ENCODE measurements at places on chromosomes 7 and 10. TPM values are rescaled to one million over a fixed set of nuclear protein-coding genes. Genes with fewer than 3 reads are reported as not detected.

PAX4 gene
- not detected for total RNA-seq

- no peak for DNase-seq
Observed at GRCh38 chr10:28721318-28721951, 44.1 kb downstream of the BAMBI start.

- DNase-seq = no peak
Observed at GRCh38 chr7:141464551-141464950, 86.7 kb upstream of the AGK start.

GRCh38 chr7:130281260-130281659, 11.7 kb upstream of the CPA4 start:
- DNase-seq = no peak

DNA sequence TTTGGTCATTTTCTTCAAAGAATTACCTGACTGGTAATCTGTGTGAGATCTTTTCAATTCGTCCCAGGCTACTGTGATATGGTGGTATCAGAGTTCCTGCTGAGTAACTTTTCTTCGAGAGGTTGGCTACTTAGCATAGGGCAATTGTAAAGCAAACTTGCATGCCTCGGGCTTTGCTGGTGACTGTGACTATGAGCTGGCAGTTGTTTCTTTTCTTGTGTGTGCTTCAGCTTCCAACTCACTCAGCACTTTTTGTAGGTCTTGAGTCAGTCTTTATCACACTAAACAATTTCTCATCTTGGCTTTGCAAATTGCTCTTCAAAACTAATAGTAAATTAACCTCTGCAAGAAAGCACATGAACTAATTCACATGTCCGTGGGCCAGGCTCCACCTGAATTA, 44.3 kb downstream of the PRR15 start:
- DNase-seq = no peak

DNA sequence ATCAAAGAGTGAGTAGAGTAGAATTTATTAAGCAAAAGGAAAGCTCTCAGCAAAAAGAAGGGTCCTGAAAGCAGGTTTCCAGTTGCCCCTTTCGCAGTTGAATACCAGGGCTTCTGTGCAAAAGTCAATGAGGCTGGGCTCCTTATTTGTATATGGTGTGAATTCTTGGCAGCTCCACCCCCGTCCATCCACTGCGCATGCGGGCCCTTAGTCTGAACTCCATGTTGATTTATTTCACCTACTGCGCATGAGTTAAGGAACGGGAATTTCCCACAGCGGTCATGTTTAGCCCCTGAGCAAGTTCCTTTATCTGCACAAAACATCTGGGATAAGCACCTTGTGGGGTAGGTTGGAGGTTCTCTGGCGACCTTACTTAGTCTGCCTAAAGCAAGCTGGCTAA, 325.6 kb downstream of the ZWINT start:
- no peak for DNase-seq

- no peak for DNase-seq
Observed at GRCh38 chr7:36192053-36192824, 39.2 kb downstream of the EEPD1 start.

DNA sequence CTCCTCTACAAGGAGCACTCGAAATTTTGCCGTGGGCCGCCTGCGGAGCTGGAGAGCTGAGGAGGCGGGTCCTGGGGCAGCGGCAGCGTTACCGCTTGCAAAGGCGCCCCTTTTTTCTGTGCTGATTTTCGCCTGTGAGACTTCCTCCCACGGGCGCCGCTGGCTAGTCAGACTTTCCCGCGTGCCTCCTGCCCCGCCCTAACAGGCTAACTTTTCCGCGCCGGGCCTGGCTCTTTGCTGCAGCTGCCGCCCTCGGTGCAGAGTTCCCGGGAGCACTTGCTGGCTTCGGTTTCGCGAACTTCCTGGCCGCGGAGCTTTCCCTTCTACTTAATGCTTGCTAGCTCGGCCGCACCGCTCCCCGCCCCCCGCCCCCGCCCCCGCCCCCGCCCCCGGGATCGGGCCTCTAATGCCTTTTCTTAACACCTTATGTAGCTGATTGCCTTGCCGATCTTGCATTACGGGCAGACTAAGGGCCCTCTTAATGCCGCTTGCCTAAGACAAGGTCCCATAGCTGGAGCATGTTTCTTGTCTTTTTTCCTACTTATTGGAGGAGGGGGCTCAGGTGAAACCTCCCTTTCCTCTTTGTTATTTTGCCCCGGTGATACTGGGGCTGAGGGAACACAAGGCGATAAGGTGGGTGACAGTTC, 37.9 kb upstream of the RASGEF1A start:
- peak; percentile 79 for DNase-seq

- DNase-seq = no peak
Observed at GRCh38 chr10:80493522-80494051, 39.5 kb downstream of the TSPAN14 start.
